Neural progenitor cell (in vitro differentiated cells): ENCODE measurements at places on chromosomes 3 and 15.

GRCh38 chr3:6578526-6578925 is 282.4 kb upstream of the GRM7 start:
- no peak for DNase-seq

- no peak for DNase-seq
These were observed 30.9 kb downstream of the CDC25A start for GRCh38 chr3:48157202-48157840.

DNA sequence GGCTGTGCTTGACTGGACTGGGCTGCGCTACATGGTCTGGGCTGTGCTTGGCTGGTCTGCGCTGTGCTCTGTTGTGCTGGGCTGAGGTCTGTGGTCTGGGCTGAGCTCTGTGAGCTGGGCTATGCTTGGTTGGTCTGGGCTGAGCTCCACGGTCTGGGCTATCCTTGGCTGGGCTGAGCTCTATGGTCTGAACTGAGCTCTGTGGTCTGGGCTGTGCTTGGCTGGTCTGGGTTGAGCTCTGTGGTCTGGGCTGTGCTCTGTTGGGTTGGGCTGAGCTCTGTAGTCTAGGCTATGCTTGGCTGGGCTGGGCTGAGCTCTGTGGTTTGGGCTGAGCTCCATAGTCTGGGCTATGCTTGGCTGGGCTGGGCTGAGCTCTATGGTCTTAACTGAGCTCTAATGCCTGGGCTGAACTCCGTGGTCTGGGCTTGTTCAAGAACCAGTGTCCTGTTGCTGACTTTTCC is 92.0 kb downstream of the PLXNA1 start:
- peak; percentile 20 for DNase-seq

GRCh38 chr3:142904639-142905436 is 16.0 kb upstream of the PCOLCE2 start:
- peak; percentile 20 for DNase-seq

- DNase-seq, result no peak
These were observed 127.1 kb upstream of the RBMS3 start for GRCh38 chr3:29153811-29154210.

- DNase-seq, result no peak
These were observed 230.8 kb downstream of the MEX3B start for GRCh38 chr15:81814882-81815455.
